Stimulated activated CD8-positive, alpha-beta memory T cell treated with anti-CD3 and anti-CD28 coated beads, Interleukin-4, amount 100 ng/mL, for 1 hour (primary cell): ENCODE measurements at places on chromosomes 7 and 10.

DNA sequence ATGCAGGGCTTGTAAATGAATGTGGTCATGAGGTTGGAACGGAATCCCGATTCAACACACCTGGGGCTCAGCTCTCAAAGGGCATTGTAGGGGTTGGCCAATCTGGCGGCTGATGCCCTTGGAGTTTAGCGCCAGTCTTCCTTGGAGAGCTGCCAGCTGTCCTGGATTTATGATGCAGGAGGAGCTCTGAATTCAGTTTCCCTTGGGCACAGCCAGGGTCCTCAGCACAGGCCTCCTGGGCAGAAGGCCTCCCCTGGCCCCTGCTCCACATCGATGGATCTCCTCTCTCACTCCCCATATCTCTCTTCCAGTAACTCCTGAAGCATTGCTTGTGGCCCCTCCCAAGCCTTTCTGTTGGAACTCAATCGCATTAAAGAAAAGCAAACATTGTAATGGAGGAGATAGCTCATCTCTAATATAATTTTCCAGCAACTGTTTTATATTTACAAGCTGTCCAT is 985 bp upstream of the CYTH3 start:
- DNase-seq, result no peak

GRCh38 chr7:868189-868486 is 8.2 kb upstream of the GET4 start:
- DNase-seq, result no peak

GRCh38 chr7:149422162-149422913 is 38.5 kb downstream of the ZNF777 start:
- peak; percentile 38 for DNase-seq

- no peak for DNase-seq
Observed at GRCh38 chr10:70772627-70773026, 12.6 kb downstream of the TBATA start.
